Osteoblast (primary cell): ENCODE measurements at places on chromosomes 1 and 21.

DNA sequence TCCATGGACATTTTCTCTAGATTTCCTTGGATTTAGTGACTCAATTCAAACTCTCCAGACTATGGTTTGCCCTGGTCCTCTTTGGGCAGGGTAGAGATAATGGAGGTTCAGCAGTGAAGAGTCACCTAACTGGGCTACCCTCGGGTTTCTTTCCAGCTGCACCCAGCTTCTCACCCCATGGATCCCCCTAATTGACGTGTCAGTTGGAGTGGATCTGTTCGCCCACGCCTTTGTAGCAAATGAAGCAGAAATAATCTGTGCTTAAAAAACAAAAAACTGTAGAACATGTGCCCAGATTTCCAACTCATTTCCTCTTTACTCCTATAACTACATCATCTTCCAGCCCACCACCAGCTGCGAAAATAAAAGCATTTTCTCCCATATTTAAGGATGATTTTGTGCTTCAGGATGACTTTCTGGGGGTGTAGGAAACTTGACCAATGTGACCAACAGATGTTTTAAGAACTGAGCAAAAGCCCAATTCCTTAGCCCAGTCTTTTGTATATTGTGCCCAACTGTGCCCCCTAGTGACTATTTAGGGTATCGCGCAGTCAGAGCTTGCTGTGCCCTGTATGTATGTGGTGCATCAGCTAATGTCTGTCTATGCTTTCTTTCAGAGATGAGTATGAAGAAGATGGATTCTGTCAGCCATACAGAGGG lies 66.5 kb upstream of the UBE2U start:
- peak; percentile 69 for DNase-seq

DNA sequence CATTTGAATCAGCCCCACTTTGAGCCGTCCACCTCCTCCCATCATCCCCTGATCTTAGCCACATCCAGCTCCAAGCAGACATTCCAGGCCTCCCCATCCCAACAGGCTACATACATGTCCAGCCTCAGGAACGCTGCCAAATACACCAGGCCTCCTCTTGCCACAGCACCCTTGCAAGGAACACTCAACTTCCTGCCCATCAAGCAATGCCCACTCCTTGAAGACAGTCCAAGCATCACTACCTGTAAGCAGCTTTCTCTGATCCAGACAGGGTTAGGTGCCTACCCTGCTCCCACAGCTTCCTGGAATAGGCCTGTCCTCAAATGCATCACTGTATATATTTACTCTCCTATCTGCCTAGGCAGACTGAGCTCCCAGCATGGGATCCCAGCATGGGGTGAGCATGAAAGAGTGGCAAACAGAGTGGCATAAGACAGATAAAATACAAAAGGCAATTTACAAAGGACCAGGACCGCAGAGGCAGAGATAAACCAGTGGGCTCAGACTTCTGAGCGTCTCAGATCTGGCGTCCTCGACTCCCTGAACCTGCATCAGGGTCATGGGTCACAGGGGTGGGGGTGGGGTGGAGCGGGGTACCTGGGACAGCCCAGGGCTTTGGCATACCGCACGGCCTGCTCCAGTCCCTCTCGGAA lies 816 bp downstream of the HYI start:
- DNase-seq: peak; percentile 92

DNA sequence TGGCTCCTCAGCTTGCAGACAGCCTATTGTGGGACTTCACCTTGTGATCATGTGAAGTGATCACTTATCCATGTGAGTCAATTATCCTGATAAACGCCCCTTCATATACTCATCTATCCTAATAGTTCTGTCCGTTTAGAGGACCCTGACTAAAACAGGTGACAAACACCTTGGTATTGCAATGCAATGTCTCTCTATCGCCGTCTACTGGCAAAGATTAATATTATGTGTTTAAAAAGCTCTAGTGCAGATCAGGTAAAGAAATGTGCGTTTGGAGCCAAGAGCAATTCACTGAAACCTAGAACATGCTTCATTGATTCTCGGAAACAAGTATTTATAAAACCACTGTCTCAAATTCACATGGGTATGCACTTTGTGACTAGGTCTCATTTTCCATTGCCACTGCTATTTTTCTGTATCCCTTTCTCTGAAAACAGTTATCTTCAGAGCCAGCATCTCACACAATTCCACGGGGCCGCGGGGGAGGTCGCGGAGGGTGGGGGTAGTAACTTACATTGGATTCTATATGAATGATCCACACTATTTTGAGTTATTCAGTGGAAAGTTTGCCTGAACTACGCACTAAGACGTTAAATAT lies 554.6 kb upstream of the NCAM2 start:
- DNase-seq: no peak

DNA sequence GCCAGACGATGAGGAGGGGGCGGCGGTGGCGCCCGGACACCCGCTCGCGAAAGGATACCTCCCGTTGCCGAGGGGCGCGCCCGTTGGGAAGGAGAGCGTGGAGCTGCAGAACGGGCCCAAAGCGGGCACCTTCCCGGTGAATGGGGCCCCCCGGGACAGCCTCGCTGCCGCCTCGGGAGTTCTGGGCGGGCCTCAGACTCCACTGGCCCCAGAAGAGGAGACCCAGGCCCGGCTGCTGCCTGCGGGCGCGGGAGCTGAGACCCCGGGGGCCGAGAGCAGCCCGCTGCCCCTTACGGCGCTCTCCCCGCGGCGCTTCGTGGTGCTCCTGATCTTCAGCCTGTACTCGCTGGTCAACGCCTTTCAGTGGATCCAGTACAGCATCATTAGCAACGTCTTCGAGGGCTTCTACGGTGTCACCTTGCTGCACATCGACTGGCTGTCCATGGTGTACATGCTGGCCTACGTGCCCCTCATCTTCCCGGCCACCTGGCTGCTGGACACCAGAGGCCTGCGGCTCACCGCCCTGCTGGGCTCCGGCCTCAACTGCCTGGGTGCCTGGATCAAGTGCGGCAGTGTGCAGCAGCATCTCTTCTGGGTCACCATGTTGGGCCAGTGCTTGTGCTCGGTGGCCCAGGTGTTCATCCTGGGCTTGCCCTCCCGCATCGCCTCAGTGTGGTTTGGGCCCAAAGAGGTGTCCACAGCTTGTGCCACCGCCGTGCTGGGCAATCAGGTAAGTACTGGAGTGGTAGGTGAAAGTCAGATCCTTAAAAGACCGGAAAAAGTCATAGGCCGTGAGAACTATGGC lies 588 bp downstream of the FLVCR1 start:
- peak; percentile 85 for DNase-seq

GRCh38 chr1:57517587-57518374 lies 93.9 kb upstream of the DAB1 start:
- DNase-seq: no peak

GRCh38 chr1:83839566-83840173 lies 159.3 kb downstream of the TTLL7 start:
- DNase-seq: no peak

DNA sequence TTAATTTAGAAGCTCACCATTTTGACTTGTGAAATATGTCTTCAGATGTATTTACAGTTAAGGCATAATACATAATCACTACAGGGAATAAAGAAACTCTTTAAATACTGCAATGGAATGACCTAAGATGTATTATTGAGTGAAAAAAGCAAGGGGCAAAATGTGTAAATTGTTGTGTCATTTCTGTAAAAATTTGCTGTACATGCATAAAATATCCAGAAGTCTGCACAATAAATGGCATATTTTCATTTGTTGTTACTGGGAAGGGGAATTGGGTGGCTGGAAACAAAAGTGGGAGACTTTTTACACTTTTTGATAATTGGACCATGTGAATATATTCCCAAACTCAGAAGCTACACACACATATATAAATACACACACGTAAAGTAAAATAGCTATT lies 17.1 kb downstream of the LRIG2 start:
- no peak for DNase-seq

DNA sequence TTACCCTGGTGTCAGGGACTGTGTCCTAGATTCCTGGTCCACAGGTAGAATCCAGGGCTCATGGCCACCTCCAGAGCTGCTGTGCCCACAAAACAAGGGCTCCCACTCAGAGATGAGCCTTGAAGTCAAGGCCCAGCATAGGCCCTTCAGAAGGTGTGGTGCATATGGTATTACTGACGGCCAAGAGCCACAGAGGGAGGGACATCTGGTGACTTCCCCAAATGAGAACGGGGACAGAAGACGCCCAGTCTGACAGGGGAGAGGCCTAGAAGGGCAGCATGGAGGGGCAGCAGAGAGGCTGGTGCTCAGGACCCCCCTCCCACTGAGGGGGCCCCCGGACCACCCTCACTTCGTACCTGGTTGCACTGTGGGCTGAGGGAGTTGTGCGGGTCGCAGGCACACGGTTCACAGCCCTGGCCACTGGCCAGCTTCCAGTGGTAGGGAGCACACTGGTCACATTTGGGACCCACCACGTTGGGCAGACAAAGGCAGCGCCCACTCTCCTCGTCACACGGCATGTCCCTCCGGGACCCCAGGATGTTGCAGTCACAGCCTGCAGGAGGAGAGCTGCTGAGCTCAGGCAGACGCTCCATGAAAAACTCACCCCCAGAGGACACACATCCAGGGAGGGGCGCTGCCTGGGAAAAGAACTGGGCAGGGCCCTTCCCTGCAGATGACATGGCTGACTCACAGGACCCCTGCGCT lies 25.0 kb downstream of the LAMB3 start:
- no peak for DNase-seq

- DNase-seq: no peak
These were observed 65.8 kb upstream of the VAMP3 start for GRCh38 chr1:7705048-7705907.

- DNase-seq: no peak
These were observed 11.8 kb upstream of the FMOD start for GRCh38 chr1:203362720-203363025.

GRCh38 chr1:244192325-244192724 lies 141.2 kb downstream of the ZBTB18 start:
- DNase-seq: no peak

- DNase-seq: peak; percentile 56
These were observed 149.5 kb upstream of the VAMP3 start for GRCh38 chr1:7621334-7622219.

GRCh38 chr1:14689996-14690615 lies 91.6 kb downstream of the KAZN start:
- DNase-seq: peak; percentile 11

DNA sequence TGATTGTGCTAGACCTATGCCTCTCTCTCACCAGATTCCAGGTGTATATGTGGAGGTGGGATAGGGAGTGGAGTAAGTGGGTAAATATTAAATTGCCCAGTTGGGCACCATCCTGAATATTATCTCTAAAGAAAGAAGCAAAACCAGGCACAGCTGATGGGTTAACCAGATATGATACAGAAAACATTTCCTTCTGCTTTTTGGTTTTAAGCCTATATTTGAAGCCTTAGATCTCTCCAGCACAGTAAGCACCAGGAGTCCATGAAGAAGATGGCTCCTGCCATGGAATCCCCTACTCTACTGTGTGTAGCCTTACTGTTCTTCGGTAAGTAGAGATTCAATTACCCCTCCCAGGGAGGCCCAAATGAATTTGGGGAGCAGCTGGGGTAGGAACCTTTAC lies at the start of gene FCER1A:
Gene FCER1A, plus strand, starts transcription at position 242 of the 400 bp plus-strand sequence. Its CDS starts 29 bp downstream, at position 271.
- DNase-seq: peak; percentile 26

GRCh38 chr1:222711319-222712252 lies 705 bp downstream of the AIDA start:
- peak; percentile 87 for DNase-seq

DNA sequence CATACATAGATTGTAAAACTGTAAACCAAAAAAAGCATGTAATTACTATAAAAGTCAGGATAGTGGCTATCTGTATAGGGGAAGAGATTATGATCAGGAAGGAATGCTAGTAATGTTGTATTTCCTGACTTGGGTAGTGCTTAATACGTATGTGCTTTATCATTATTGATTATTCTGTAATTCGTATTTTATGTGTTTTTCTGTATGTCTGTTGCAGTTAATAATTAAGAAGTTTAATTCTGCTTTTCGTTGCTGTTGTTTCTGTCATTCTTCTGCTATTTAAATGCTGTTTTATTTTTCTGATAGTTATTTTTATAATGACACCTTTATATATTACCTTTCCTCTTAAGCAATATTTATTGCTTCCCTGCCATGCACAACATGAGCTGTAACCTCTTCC lies 29.3 kb upstream of the TRIM33 start:
- DNase-seq: no peak
